AG08395 (cell line): ENCODE measurements at places on chromosomes 2 and 18.

GRCh38 chr18:36185901-36186460, 1.3 kb upstream of the MOCOS start:
- DNase-seq = no peak

- no peak for DNase-seq
Measured at GRCh38 chr2:16022548-16023240, 82.3 kb downstream of the MYCN start.

GRCh38 chr18:23918395-23919032, 96.0 kb upstream of the TTC39C start:
- peak; percentile 56 for DNase-seq

DNA sequence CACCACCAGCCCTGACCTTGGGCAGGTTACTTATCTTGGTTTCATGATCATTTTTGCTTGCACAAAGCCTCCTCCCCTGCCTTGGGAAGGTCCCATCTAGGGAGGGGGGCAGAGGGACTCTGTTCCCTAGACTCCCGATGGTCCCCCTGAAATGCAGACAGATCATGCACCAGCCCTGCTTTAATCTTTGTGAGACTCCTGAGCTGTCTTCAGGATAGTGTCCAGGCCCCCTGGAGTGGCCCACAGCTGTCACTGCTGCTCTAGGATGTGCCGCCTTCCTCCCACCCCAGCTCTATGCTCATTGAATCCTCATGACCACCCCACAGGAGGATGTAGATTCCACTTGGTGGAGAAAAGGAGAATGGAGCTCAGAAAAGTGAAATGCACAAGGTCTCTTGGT, 28.0 kb downstream of the PCARE start:
- no peak for DNase-seq

GRCh38 chr18:23135550-23136325, 453 bp downstream of the CABLES1 start:
- peak; percentile 53 for DNase-seq

DNA sequence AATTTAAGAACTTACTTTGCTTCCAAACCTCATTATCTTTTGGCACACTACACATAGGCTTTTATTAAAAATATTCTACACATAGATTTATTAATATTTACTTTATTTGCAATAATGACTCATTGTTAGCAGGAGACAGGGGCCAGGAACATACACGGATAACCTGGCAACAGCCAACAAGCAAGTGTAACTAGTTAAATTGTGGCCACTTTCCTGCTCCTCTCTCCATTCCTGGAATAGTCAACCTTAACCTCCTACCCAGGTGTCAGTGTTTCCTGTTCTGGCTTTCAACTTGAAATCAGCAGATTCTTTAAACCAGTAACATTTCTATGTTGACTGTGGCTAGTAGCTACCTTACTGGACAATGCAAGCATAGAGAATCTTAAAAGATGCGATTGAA, 26.5 kb downstream of the ACVR1 start:
- no peak for DNase-seq

- no peak for DNase-seq
Measured at GRCh38 chr2:72028996-72029395, 118.7 kb downstream of the CYP26B1 start.

- DNase-seq = no peak
Measured at GRCh38 chr2:118133916-118134315, 45.6 kb downstream of the INSIG2 start.

GRCh38 chr2:220432645-220433044, 805.2 kb downstream of the SLC4A3 start:
- DNase-seq = no peak
